ENCODE measurements at places on chromosomes 6 and 20. TPM values are rescaled to one million over a fixed set of nuclear protein-coding genes. Genes with fewer than 3 reads are reported as not detected.

GRCh38 chr6:79168695-79168980, 65.8 kb downstream of the HMGN3 start:
- DNase-seq = no peak
- H3K4me3 ChIP-seq = no peak overlapping the region
- no peak overlapping the region for H3K27ac ChIP-seq
- H3K36me3 ChIP-seq = no peaks in the 10 kb centered on the region
- H3K4me1 ChIP-seq = no peaks in the 10 kb centered on the region

- no peaks in the 10 kb centered on the region for H3K36me3 ChIP-seq
- no peaks in the 10 kb centered on the region for H3K4me1 ChIP-seq
- H3K4me3 ChIP-seq = no peak overlapping the region
- peaks cover 2% of the 10 kb centered on the region for H3K27me3 ChIP-seq
- no peak overlapping the region for H3K27ac ChIP-seq
Measured at GRCh38 chr6:142280927-142281326, 20.9 kb upstream of the ADGRG6 start.

GRCh38 chr6:5173810-5174209, 86.9 kb downstream of the LYRM4 start:
- peak overlapping the region; percentile 82 for H3K27ac ChIP-seq
- peaks cover 37% of the 10 kb centered on the region for H3K4me1 ChIP-seq
- H3K4me3 ChIP-seq = peak overlapping the region; percentile 70
- no peak for DNase-seq
- H3K36me3 ChIP-seq = peaks cover 2% of the 10 kb centered on the region

Gene IL17A
- total RNA-seq = not detected

Gene HLA-DQA1
- 3.6 TPM for total RNA-seq

- peaks cover 22% of the 10 kb centered on the region for H3K4me1 ChIP-seq
- H3K27me3 ChIP-seq = no peaks in the 10 kb centered on the region
- DNase-seq = no peak
- peaks cover 22% of the 10 kb centered on the region for H3K36me3 ChIP-seq
- H3K27ac ChIP-seq = no peak overlapping the region
Measured at GRCh38 chr20:63942969-63943807, 13.0 kb downstream of the UCKL1 start.

Gene THBS2
- total RNA-seq = not detected

Gene SCUBE3
- total RNA-seq = 0.02 TPM

GRCh38 chr6:169847141-169847674, 95.8 kb downstream of the ERMARD start:
- peaks cover 2% of the 10 kb centered on the region for H3K27me3 ChIP-seq
- H3K4me3 ChIP-seq = no peak overlapping the region
- no peak overlapping the region for H3K27ac ChIP-seq

Gene ENPP1
- 0.58 TPM for total RNA-seq

DNA sequence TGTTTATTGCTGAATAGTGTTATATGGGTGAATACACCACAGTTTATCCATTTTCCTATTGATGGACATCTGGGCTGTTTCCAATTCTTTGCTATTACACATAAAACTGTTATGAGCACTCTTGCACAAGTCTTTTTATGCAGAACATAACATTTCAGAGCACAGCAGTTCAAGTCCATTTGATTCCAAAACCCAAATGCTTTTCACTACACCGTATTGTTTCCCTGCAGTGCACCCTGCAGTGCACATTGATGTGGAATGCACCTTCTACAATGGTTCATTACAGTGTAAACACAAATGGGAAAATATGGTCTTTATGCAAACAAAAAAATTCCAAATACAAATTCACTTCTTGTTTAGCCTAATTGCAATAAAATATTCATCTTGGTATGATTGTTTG, 3.6 kb upstream of the SLC2A12 start:
- peaks cover 10% of the 10 kb centered on the region for H3K4me1 ChIP-seq
- H3K36me3 ChIP-seq = no peaks in the 10 kb centered on the region
- no peak overlapping the region for H3K4me3 ChIP-seq
- no peak overlapping the region for H3K27ac ChIP-seq
- no peak for DNase-seq

Gene GRM1
- total RNA-seq = not detected

DNA sequence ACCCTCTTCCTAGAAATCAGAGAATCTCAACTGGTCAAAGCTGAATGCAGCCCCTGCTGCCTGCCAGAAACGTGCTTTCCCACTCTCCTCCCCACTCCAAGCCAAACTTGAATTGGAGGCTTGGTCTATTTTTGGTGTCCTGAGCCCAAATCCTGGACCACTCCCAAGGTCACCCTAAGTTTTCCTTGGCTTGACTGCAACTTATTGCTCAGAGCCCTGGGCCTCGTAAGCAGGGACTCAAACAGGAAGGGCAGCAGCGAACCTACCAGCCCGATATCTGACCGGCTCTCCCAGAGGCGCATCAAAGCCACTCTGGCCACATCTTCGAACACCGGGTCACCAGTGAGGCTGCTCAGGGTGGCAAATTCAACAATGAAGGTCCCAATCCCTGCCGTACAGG, 12.7 kb downstream of the EDEM2 start:
- no peak for DNase-seq
- H3K36me3 ChIP-seq = peaks cover 36% of the 10 kb centered on the region
- H3K4me3 ChIP-seq = no peak overlapping the region
- H3K4me1 ChIP-seq = no peaks in the 10 kb centered on the region

GRCh38 chr6:39733704-39734103, 8.5 kb upstream of the KIF6 start:
- H3K27me3 ChIP-seq = peaks cover 9% of the 10 kb centered on the region
- no peak overlapping the region for H3K27ac ChIP-seq
- no peak overlapping the region for H3K4me3 ChIP-seq
- no peaks in the 10 kb centered on the region for H3K36me3 ChIP-seq

- no peak overlapping the region for H3K27ac ChIP-seq
- H3K4me3 ChIP-seq = peak overlapping the region; percentile 91
- peak; percentile 77 for DNase-seq
- H3K36me3 ChIP-seq = no peaks in the 10 kb centered on the region
- peaks cover 40% of the 10 kb centered on the region for H3K27me3 ChIP-seq
- H3K4me1 ChIP-seq = peaks cover 20% of the 10 kb centered on the region
Measured at GRCh38 chr6:166626177-166627032, 646 bp downstream of the RPS6KA2 start.
